ENCODE measurements at places on chromosomes 1 and 21.
A peak's percentile ranks its signal among the peaks of the same experiment; 100 is the strongest.

GRCh38 chr1:79638382-79638781 is 631.9 kb upstream of the ADGRL4 start:
- DNase-seq, result no peak

- DNase-seq, result no peak
Observed at GRCh38 chr21:43355925-43356289, 71.0 kb downstream of the SIK1 start.

DNA sequence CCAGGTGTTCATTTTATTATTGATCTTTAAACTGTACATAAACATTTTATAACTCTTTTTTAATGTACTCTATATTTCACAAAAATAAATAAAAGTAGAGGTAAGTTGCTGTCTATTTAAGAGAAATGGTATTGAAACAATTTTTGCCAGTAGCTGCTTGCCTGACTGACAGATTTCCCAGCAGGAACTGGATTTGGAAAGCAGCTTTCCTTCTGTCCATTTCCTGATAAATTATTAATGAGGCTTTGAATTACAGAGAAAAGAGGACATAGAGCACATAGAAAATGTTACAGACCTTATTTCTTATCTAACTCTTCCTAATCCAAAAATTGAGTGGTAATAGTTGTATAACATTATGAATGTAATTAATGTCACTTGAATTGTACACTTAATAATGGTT is 79.7 kb upstream of the BCL10 start:
- no peak for DNase-seq

DNA sequence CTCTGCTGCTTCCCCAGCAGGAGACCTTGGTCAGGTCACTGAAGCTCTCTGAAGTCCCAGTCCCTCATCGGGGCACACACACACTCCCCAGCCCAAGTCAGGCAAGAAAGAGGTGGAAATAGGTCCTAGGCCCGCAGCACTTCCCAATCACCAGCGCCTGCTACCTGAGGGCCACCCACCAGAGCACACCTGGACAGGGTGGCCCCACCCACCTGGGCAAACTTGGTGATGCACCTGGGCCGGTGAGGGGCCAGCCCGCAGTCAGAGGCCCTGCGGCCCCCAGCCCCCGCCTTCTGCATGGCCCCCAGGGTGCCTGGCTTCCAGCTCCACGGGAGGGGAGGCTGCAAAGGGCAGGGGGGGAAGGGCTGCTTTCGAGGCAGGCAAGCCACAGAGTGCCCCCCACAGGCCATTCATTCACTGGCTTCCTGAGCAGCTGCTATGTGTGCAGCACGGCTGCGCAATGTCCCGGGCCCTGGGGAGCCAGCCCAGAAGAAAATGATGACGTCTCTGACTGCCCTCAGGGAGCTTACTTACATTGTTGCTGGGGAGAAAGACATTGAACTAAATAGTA is 4.7 kb downstream of the SH2D5 start:
- no peak for DNase-seq

DNA sequence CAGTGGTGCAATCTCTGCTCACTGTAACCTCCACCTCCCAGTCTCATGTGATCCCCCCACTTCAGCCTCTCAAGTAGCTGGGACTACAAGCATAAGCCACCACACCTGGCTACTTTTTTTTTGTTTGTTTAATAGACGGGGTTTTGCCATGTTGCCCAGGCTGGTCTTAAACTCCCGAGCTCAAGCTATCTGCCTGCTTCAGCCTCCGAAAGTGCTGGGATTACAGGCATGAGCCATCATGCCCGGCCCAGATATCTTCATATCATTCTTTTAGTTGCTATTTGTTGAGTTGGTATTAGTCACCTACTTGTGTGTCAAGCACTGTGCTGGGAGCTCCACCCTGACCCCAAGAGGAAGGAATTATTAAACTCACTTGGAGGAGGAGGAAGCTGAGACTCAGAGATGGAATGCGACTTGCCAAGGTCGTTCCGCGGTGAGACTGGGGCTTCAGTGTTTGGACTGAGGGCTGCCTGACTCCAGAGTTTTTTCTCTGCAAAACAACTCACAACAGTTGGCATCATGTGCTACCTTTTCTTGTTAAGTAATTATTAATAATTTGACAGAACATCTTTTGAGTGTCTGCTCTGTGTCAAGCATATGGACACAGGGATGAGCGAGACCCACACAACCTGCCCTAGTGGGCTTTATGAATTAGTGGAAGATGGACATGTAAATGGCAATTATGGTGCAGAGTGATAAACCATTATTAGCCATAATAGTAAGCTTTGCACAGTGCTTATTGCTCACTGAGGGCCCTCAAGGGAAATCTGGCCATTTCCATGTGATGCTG is 132.0 kb downstream of the FOXD2 start:
- no peak for DNase-seq

GRCh38 chr1:48068206-48068605 is 71.0 kb upstream of the TRABD2B start:
- DNase-seq, result no peak

DNA sequence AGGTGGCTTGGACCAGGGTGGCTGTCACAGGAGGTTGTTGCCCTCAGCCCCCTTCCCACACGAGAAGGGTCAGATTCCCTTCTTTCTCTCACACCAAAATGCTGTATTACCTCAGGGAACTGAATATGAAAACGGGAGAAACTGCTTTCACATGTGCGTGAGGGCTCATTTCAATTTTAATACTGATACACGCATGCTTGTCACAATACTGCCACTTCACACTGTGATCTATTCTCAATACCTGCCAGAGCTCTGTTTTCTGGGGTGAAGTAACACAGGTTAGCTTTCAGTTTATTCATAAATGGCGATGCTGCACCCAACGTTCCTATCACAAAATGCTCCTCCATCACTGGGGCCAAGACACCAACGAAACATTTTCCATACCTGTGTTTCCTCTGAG is 181.8 kb downstream of the APP start:
- DNase-seq, result no peak

- peak; percentile 28 for DNase-seq
Observed at GRCh38 chr1:221708987-221709386, 32.9 kb downstream of the DUSP10 start.

GRCh38 chr1:109659997-109660690 is 4.2 kb downstream of the GSTM4 start:
- no peak for DNase-seq

GRCh38 chr1:100924991-100925390 is 29.1 kb downstream of the SLC30A7 start:
- no peak for DNase-seq

GRCh38 chr1:154598871-154599635 is 8.9 kb downstream of the ADAR start:
- no peak for DNase-seq

- DNase-seq, result no peak
Observed at GRCh38 chr1:30889511-30889910, 19.0 kb downstream of the SDC3 start.

- DNase-seq, result no peak
Observed at GRCh38 chr21:29704719-29705118, 235.1 kb downstream of the GRIK1 start.

DNA sequence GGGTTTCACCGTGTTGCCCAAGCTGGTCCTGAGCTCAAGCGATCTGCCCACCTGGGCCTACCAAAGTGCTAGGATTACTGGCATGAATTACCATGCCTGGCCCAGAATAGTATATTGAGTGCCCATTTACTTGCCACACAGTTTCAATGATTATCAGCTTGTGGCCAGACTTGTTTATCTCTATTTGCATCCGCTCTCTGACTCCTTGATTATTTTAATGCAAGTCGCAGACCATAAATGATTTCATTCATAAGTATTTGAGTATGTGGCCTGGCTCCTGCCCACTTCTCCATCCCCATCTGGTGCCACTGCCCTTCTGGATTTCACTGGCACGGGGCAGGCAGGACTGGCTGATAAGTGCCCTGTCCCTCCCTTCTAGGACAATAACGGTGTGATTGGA is 18.2 kb upstream of the TRNAU1AP start:
- DNase-seq, result no peak

- DNase-seq, result no peak
Observed at GRCh38 chr1:86939406-86939805, 25.0 kb downstream of the HS2ST1 start.

DNA sequence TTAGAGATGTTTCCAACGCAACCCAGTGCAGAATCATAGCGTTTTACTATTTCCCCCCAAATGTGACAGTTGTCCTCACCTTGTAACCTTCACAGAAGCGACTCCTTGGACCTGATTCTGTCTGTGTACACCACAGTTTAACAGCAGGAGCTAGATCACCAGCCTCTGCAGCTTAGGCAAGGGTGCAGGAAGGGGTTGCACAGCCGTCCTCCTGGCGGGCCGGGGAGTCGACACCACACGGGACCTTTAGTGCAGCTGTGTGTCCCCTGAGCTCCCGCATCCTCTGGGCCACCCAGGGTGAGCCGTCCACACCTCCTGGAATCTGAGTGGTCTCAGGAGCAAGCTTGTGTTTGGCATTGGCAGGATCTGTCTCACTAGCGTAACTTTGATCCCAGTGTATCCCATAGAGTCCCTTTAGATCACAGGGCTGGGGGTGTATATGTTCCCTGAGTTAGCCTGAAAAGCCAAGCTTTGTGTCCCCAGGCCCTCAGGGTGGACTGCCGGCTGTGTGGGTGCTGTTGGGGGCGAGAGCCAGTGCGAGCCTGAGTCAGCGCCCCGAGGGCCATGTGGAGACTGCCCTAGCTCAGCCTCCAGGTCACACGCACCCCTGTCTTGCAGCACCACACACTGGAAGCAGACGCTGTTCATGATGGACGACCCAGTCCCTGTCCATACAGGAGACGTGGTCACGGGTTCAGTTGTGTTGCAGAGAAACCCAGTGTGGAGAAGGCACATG is 27.5 kb downstream of the PRMT2 start:
- no peak for DNase-seq

GRCh38 chr1:14915356-14916054 is 238.0 kb upstream of the TMEM51 start:
- DNase-seq, result peak; percentile 66

GRCh38 chr1:162649583-162649982 is 17.3 kb downstream of the DDR2 start:
- no peak for DNase-seq

- no peak for DNase-seq
Observed at GRCh38 chr1:228213917-228214808, 6.3 kb downstream of the OBSCN start.

DNA sequence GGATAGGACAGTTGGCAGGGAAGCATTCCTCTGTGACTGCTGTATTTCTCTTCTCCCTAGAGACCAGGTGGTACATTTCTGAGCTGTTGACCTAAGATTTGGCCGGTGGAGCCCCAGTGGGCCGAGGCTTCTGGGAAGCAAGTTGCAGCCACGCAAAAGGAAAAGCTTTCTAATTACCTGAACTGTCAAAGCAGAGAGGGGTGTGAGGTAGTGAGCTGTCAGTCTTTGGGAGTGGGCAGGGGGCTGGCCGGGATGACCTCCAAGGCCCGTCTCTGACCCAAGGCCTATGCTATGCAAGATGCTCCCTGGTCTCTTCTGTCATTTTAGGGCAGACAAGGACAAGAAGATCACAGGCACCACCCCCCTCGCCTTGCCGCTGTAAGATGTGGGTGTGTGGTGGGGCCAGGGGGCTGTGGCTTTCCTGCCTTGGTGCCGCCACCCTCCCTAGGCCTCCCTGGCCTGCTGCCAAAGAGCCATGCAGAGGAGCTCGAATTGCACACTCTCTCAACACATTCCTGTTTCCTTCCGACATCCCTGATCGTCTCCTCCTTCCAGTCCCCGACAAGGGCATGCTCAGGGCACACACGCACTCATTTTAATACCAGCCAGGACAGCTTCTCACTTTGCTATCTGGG is 7.7 kb downstream of the PADI1 start:
- DNase-seq, result peak; percentile 70

GRCh38 chr1:86925742-86926141 is 11.3 kb downstream of the HS2ST1 start:
- no peak for DNase-seq

DNA sequence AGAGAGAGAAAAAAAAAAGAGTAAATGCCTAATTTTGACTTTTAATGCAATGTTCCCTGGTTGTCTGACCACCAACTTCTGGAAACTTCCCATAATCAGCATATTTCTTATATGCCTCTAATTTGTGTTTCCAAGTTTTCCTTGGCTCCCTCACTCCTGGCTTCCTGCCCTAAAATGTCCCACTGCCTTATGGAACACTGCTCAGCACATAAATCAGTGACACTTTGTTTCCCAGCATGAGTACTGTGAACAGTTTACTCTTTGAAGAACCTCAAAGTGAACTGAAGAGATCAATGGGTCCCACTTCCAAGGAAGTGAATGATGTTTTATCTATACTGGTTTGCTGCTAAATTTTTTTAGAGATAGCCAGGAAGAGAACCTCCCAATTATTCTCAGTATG is 271.3 kb upstream of the PRMT6 start:
- DNase-seq, result no peak

- DNase-seq, result no peak
Observed at GRCh38 chr1:17669866-17670451, 85.2 kb upstream of the ACTL8 start.

DNA sequence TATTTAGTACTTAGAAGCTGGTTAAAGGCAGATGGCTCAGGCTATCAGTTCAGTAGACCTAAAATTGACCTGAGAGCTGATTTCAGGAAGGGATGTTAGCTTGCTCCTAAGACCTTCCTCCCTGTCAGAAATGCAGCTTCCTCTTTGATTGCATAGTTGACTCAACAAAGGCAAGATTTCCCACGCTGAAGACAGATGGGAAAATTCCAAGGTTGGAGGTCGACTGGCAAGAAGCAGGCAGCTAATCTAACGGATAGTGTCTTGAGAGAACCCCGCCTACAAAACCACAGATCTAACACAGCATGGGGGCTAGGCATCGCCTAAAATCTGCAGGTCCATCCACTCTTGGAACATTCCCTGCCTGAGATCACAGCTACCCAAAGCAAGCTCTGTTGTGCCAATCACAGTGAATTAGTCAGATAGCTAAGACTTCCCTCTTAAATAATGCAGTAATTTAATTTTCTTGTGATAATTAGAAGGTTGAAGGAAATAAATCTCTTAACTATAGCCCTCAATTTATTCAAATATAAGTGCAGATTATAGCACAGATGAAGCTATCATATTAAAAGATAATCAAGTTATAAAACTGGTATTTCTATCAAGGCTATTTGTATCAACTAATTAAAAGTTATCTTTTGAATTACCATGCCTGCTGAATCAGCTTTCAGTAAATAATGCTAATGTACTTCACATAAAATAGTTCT is 357.8 kb upstream of the SGIP1 start:
- DNase-seq, result no peak

DNA sequence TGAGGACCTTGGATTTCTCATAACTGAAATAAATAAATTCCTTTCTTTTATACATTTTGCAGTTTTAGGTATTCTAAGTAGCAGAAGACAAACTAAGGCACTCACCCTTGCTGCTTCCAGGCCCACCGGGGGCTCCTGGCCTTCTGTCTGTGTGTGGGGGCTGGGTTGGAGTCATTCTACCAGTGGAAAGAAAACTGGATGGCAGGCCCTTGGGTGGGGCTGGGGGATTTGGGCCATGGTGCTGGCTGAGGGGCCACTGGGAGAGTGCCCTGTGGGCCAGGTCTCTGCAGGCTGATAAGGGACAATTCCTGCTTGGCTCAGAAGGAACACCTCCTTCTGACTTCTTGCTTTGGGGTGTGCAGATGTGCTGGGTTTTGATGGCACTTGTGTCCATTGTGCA is 54.0 kb upstream of the CSF3R start:
- no peak for DNase-seq

GRCh38 chr1:14871218-14871970 is 272.9 kb downstream of the KAZN start:
- DNase-seq, result no peak

- no peak for DNase-seq
Observed at GRCh38 chr1:44000122-44000665, 8.8 kb downstream of the CCDC24 start.

- no peak for DNase-seq
Observed at GRCh38 chr1:69595486-69595885, 27.8 kb downstream of the LRRC7 start.

- no peak for DNase-seq
Observed at GRCh38 chr21:46229133-46229922, 754 bp upstream of the LSS start.
